AG08395 (cell line): ENCODE measurements at places on chromosomes 4 and X.
A peak's percentile ranks its signal among the peaks of the same experiment; 100 is the strongest.

GRCh38 chr4:22434895-22435294 lies 81.0 kb downstream of the ADGRA3 start:
- peak; percentile 14 for DNase-seq

- DNase-seq: no peak
These were observed 25.6 kb upstream of the ABCB7 start for GRCh38 chrX:75181721-75182120.

DNA sequence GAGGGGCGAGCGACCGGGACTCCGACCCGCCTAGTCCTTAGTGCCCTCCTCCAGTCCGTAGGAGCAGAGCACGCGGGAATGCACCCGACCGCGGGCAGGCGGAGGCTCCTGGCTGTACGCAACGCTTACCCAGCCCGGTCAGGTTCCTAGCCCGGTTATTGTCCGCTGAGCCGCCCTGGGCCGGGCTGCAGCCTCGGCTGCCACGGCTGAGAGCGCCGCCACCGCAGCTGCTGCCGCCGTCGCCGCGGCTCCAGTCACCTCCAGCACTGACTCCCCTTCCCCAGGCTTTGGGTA lies at the start of gene AMER1:
AMER1 (minus strand) TSS at position 268 of the 294 bp plus-strand sequence. CDS start 12,422 bp downstream, outside the sequence.
- DNase-seq: no peak

GRCh38 chr4:176883681-176884418 lies 91.1 kb upstream of the VEGFC start:
- peak; percentile 83 for DNase-seq

DNA sequence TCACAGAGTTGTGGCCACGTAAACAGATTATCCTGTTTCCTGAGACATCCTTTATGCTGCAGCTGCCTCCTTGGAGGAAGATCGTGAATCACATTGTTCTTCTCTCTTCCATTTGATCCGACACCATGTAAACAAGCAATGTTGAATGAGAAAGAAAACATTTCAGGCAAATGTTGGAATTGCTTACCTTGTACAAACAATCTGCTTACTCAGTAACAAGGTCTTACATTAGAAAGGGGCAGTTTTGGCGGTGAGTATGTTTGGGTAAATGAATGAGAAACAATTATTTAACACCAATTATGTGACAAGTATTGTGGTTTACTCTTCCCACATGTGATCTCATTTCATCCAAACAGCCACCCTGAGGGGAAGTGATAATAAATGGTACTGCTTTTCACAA lies 637.8 kb downstream of the RAB28 start:
- no peak for DNase-seq

- DNase-seq: peak; percentile 5
These were observed 394.4 kb upstream of the ADGRL3 start for GRCh38 chr4:60805500-60806313.

DNA sequence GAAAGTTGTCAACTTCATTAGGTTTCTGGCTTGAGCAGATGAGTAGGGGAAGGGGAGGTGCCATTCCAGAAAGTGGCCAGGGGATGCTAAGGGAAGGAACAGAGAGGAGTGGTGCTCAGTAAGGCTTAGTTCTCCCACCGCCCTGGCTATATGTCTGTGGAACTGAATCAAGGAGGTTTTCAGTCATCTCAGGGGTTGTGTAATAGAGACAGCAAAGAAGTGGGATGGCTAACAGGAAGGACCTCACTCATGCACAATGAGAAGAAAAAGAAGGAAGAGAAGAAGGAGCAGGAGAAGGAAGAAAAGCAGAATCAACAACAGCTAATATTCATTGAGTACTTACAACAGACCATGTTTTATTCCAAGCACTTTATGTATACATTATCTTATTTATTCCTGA lies 368.7 kb downstream of the MID1IP1 start:
- DNase-seq: no peak

DNA sequence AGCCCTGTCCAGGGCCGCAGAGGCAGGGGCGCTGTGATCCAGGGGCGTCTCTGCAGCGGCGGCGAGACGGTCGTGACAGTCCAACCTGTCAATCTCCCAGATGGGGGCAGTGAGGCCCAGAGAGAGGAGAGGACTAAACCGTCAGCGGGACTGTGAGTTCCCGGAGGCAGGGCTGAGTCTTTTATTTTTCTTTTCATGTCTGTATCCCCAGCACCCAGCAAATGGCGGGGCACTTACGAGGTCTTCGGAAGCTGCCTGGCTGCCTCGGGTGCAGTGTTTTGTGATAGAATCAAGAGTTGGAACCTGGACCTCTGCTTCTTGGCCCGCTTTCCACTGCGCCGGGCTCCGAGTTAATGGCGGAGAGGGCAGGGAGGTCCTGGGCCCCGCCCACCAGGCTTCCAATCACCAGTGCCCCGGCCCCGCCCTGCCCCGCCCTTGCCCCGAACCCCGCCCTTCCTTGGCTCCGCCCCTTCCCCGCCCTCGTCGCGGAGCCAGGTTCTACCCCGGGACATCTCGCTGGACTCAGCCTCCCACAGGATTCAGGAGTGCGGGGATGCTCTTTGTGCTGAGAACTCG lies 35.3 kb upstream of the GRPEL1 start:
- DNase-seq: peak; percentile 98

GRCh38 chr4:184235526-184235925 lies 17.9 kb upstream of the ENPP6 start:
- DNase-seq: no peak

GRCh38 chr4:52716364-52717151 lies 34.7 kb downstream of the ERVMER34-1 start:
- DNase-seq: no peak

GRCh38 chr4:53697016-53697685 lies 105.9 kb upstream of the LNX1 start:
- DNase-seq: no peak

DNA sequence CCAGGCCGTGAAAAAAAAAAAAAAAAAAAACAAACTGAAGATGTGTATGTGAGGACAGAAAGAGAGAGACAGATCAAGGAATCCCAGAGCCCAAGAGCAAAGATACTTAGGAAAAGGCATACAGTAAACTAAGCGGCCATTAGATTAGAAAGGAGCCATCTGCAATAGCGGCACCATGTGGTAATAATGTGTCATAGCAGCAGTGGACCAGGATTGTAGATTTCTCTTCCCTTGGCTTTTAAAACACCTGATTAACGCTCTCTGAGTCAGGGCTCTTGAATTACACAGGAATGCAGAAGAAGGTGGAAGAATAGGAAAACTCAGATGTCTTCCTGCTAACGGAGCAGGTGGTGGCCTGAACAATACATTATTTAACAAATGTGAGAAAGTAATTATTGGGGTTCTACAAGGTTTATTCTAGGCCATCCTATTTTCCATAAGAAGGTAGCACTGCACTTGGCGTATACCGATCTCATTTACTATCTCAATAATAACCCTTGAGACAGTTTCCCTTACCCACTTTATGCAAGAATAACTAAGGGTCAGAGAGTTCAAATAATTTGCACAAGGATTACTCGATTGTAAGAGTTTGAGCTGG lies 182.7 kb downstream of the KCNIP4 start:
- DNase-seq: peak; percentile 50

GRCh38 chrX:121146059-121146628 lies 98.7 kb downstream of the GLUD2 start:
- DNase-seq: no peak

DNA sequence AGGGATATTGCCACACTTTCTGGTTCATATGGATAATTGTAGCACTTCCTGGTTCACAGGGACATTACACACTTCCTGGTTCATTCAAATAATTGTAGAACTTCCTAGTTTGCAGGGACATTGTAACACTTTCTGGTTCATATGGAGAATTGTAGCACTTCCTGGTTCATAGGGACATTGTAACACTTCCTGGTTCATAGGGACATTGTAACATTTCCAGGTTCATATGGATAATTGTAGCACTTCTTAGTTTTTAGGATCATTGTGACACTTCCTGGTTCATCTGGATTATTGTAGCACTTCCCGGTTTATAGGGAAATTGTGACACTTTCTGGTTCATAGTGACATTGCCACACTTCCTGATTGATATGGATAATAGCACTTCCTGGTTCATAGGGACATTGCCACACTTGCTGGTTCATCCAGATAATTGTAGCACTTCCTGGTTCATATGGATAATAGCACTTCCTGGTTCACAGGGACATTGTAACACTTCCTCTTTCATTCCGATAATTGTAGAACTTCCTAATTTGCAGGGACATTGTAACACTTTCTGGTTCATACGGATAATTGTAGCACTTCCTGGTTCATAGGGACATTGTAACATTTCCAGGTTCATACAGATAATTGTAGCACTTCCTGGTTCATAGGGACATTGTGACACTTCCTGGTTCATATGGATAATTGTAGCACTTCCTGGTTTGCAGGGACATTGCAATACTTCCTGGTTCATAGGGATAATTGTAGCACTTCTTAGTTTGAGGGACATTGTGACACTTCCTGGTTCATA lies 59.2 kb upstream of the CD99 start:
- DNase-seq: no peak

DNA sequence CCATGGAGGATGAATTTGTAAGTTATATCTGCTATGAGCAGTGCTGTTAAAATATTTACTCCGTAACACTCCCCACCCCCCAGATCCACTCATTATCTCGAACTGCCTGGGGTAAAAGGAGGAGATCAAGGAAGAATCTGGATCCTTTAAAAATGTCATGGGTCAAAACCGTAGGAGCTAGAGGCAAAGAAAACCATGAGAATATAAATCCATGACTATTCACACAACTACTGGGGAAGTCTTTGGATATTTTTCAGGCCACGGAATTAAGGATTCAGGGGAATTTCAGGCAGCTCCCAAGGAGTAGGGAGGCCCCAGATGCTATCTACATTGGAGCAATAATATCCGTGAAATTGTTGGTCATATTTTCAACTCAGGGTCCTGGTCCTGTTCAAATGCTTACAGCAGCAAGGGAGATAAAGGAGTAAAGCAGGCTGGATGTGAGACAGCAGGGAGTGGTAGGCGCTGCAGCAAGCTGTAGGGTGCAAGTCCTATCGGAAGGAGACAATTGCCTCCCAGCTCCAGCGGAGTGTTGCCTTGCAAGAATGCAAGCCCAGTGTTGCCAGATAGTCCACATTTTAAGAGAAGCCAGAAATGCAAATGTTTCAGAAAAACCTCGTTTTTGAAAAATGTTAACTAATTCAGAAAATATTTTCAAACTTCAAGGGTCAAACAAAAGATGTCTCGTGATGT lies 116.2 kb upstream of the KIT start:
- peak; percentile 10 for DNase-seq

DNA sequence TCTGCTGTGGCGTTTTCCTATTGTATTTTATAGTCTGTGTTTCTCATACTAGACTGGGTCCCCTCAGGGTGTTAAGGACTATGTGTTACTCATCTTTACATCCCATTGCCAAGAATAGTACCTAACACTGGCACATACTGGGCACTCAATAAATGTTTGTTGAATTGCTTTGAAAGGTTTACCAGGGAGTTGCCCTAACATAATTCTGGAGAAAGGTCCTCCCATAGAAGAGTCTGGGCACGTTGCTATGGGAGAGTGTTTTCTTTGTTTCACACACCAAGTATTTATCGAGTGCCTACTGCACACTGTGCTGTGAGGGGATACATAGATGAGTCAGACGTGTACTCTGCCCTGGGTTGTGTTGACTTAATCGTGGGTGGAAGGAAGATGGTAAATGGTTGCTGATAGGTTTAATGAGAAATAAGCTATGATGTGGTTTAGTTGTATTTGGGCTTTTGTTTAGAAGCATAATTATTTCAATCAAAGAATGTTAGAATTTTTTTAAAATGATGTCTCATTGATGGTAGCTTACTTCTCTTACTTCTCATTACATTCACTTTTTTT lies 42.9 kb downstream of the AFF1 start:
- DNase-seq: peak; percentile 28

GRCh38 chr4:38049545-38050170 lies 89.5 kb downstream of the PTTG2 start:
- DNase-seq: no peak

DNA sequence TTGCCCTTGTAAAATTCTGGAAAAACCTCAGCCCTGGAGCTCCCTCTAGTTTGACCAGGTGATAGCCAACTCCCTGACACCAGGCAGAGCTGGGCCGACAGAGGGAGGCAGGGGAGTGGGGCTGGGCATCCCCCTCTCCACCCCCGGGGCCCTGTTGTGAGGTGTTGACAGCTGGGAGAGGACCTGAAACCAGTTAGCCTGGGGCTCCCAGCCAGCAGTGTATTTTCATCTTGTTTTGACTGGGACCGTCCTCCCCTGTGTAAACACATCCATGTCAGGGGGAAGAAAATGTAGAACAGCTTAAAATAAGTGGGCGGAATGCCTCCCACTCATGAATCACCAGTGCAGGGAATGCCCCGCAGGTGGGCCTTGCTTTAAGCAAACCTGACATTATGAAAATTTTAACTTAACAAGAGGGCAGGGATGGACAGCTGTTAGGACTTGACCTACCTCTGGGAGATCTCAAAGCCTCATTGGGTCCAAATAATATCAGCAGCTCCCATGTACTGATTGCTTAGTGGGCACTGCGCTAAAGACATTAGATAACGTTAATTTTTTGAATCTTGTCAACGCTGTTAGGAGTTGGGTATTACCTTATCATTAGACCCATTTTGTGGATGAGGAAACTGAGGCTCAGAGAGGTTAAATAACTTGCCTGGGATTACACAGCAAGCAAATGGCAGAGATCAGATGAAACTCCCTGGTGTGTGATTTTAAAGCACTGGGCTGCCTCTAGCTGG lies 45.9 kb downstream of the TSC22D3 start:
- no peak for DNase-seq

DNA sequence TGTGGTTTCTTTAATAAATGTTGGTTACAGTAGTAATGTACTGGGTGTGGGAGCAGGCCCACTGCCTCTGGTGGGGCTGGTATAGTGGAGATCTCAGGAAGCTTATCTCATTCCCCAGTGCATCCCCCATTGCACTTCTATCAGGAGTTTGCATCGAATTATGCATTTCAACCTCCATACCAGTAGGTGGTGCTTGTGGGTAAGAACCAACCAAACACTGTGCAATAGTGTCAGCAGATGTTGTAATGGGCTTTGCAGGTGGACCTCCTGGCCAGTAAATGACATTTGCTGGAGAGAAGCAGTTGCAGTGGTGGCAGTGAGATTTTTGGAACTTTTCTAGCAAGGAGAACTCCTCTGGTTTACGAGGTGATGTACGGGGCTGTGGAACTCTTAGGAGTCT lies 150.6 kb downstream of the POU3F4 start:
- no peak for DNase-seq
